ENCODE measurements at places on chromosomes 6 and 20.

- no peak for DNase-seq
Measured at GRCh38 chr20:57448764-57449354, 57.7 kb downstream of the RBM38 start.

GRCh38 chr6:100271625-100272024, 193.1 kb downstream of the SIM1 start:
- no peak for DNase-seq

- no peak for DNase-seq
Measured at GRCh38 chr20:2902818-2903217, 29.5 kb downstream of the PTPRA start.

DNA sequence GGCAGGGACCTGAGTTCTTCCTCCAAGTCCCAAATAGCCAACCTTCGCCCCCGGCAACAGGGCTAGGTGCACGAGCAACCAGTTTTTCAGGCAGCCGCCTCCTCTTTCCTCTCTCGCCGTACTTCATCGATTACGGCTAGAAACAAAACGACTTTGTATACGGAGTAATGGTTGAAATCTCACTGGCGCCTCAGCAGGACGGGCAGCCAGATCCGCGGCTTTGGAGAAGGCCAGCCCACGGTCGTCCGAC, 333 bp upstream of the SMIM13 start:
- no peak for DNase-seq

GRCh38 chr6:47357827-47358226, 48.1 kb upstream of the TNFRSF21 start:
- DNase-seq: no peak

DNA sequence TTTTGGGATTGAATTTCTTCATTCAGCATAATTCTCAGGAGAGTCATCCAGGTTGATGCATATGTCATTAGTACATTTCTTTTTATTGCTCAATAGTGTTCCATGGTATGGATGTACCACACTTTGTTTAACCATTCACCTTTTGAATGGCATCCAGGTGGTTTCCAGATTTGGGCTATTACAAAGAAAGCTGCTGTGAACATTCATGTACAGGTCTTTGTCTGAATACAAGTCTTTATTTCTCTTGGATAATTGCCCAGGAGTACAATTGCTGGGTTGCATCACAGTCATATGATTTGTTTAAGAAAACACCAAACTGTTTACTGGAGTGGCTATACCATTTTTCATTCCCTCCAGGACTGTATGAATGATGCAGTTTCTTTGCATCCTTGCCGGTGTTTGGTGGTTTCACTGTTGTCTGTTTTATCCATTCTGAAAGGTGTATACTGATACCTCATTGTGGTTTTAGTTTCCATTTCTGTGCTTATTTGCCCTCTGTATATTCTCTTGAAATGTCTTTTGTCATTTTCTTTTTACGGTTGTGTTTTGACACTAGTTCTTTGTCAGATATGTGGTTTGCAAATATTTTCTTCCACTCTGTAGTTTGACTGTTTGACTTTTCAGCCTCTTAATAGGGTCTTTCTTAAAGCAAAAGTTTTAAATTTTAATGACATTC, 8.8 kb downstream of the CDKAL1 start:
- peak; percentile 85 for DNase-seq

DNA sequence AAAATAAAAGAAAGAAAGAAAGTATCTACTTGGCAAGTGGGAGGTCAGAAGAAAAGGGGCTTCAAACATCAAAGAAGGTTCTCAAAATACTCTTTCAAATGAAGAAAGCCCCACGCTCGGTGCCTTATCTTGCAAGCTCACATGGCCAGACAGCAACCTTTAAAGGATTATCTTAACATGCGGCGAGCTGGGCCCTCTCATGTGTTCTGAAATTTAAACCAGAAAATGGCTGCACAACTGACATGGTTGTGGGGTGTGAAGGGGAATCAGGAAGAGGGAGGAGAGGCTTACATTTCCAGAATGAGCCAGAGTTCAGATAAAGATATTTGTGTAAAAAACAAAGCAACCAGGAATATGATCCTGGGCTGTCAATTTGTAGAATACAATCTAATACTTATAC, 363.1 kb downstream of the PRKN start:
- DNase-seq: peak; percentile 3

DNA sequence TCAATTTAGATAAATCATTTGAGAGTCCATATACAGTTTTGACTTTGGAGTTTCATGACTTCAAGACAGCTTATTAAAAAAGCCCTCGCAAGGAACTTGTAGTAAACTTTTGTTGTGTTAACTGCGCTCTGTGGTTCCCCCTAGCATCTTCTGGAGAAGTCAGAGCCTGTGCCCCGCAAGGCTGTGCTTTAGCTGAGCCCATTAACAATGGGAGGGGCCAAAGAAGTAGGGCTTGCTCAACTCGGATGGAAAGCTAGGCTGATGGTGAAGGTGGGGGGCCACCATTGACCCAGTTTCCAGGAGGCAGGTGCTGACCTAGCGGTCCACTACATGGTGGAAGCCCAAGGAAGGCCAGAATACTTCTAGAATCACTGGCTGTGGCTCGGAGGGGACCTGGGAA, 29.3 kb upstream of the OVOL2 start:
- no peak for DNase-seq

- no peak for DNase-seq
Measured at GRCh38 chr6:170018936-170019817, 267.8 kb downstream of the ERMARD start.

DNA sequence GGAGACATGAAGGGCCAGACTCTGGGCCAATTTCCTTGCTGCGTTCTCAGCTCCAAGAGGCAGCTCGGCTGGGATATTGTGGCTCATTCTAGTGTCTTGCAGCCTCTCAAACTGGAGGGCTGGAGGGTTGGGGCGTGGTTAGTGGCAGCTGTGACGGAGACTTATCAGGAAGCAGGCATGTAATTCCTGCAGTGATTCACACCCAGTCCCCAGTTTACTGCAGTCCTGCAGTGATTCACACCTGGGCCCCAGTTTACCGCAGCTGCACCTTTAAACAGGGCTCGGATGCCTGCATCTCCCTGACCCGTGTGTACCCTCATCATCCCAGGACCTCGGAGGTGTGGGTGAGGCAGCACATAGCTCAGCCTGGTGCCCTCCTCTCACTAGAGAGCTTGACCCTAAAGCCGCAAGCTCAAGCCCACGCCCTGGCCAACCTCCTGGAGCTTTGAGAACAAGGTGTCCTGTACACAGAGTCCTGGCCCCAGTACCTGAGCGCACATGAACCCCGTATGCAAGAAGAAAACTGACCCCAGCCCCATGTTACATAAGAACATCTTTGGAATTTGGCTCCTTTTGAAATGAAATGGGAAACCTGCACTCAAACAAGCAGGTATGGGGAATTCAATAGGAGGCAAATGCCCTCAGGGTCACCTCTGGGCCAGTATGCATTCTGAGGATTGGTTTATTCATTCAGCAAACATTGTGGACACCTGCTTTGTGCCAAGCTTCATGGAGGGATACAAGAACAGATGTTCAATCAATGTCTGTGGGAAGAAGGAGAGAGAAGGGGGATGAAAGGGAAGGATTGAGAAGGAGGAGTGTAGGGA, 55.3 kb upstream of the FAM83D start:
- no peak for DNase-seq

DNA sequence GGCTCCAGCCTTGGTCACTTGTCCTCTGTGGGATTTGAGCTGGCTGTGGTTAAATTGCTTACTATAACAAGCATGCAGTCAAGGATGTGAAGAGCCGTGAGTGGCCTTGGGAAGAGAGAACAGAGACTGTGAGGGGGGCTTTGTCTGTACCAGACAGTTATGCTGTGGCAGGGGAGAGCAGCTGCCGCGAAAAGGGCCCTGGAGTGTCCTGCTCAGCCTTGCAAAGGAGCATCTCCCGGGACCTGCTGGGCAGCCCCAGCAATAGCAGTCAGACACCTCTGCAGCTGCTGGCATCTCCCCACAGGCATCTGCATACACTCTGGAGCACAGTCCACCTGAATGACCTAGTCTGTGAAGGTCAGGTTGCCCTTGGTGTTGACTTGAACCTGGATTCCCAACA, 6.3 kb downstream of the EBF4 start:
- no peak for DNase-seq

GRCh38 chr6:163459536-163459935, 45.0 kb downstream of the QKI start:
- DNase-seq: no peak

DNA sequence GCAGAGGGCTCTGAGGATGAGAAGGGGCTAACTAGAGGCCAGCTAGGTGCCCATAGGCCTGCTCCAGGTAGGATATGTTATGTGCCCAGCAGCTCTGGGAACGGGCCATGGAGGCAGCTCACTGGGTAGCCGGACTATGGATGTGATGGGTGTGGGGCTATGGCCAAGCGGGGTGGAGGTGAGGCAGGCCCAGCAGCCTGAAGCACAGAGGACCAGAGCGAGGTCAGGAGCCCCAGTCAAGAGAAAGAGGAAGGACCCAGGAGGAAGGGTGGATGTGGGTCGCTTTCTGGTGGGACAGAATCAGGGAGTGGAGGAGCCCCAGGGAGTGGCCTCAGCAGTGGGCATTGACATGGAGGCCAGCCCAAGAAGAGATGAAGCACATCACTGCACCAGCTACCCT, 117.9 kb upstream of the MLN start:
- DNase-seq: no peak

DNA sequence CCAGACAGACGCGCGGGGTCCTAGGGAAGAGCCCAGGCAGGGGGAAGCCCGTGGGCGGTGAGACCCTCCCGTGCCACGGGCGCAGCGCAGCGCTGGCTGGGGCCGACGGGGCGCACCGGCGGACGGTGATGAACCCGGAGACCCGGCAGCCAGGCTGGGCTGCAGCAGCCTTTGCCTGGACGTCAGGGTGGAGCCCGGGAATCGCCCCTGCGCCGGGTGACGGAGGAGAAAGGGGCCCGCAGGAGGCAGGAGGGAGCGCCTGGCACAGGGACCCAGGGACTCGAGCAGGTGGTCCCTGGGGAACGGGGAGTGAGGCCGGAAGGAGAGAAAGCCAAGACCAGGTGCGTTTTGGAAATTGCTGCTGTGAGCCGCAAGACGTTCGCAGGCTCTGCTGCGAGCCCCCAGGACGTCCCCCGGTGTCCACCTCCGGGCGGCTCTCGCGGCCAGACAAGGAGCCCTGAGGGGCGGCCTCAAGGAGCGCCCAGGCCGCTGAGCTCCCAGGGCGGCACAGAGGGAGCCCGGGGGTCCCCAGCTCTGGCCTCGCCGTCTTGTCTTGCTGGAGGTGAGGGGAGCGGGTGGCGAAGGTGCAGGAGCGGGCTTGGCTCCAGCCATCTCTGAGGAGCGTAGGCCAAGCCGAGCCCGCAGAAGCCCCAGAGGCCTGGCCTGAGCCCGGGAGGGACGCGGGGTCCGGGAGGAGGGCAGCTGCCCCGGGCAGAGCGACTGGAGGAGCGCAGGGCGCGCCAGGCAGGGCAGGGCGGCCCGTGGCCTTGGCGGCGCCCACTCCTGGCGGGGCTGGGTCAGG, 191.2 kb upstream of the PDE10A start:
- no peak for DNase-seq

DNA sequence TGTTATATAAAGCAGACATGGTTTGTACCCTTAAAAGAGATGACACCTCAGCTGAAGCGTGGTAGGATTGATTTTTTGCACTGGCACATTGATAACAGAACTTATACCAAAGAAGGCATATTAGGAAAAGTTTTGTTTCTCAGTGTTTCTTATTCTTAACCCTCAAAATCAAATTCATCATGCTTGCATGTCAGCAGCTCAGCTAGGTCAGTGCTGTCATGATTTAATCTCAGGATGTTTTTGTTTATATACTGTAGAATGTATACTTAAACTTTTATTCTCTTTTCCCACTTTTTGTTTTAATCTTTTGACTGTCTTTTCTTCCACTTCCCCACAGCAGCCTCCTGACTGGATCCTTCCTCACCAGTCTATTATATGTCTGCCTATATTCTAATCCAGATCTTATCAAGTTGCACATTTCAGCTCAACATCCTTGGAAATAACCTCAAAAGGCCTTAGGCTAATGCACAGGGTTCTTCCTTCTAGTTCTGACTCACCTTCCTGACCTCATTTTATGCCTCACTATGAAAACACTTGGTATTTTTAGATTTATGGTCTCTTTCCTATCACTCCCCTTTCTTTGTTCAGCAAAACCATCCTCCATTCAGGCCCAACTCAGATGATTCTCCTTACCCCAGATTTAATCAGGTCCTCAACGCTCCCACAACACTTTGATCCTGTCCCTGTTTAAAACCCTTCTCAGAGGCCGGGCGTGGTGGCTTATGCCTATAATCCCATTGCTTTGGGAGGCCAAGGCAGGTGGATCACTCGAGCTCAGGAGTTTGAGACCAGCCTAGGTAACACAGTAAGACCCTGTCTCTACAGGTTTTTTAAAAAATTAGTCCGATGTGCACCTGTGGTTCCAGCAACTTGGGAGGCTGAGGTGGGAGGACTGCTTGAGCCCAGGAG, 7.2 kb downstream of the HEBP2 start:
- peak; percentile 45 for DNase-seq

- no peak for DNase-seq
Measured at GRCh38 chr20:57210054-57210910, 56.2 kb downstream of the BMP7 start.

- peak; percentile 68 for DNase-seq
Measured at GRCh38 chr6:128731249-128732165, 151.4 kb upstream of the LAMA2 start.

GRCh38 chr6:90621581-90621980, 34.7 kb upstream of the MAP3K7 start:
- no peak for DNase-seq

GRCh38 chr6:92174398-92175073, 1244.8 kb downstream of the EPHA7 start:
- DNase-seq: no peak

GRCh38 chr6:11260249-11261038, 28.0 kb upstream of the NEDD9 start:
- no peak for DNase-seq

- DNase-seq: peak; percentile 94
Measured at GRCh38 chr6:13574149-13574570, 241 bp upstream of the SIRT5 start.

- no peak for DNase-seq
Measured at GRCh38 chr6:127216810-127217789, 49.6 kb upstream of the RNF146 start.

- peak; percentile 90 for DNase-seq
Measured at GRCh38 chr6:4775494-4776130, 592 bp upstream of the CDYL start.

DNA sequence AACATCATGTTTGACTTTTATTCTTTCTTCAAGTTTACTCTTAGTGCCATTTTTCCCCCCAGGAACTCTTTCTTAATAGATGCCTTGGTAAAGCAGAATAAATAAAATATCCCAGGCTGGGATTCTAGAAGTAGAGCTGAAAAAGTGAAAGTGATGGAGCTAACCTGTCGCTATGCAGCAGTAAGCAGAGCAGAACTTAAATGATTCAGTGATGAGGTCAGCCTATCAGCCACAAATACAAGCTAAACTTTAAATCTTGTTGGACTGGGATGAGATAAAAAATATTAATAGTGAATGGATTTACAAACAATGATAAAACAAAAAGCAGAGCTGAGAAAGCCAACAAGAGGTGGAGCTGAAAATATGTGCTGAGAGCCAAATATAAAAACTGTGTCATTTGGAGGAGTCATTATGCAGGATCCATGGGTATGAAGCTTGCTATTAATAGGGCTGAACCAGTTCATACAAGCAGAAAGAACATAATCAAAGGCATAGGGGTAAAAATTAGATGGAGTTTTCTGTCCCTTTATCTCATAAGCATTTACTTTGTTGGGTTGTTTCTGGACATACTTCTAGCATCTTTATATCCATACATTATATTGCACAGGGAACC, 877.8 kb downstream of the EPHA7 start:
- no peak for DNase-seq

Data from cardiac muscle cell (in vitro differentiated cells and primary cell).